ENCODE measurements at places on chromosomes 1 and 21. TPM values are rescaled to one million over a fixed set of nuclear protein-coding genes. Genes with fewer than 3 reads are reported as not detected.

DMRTA2 gene
- 3.5 TPM for total RNA-seq

PBX1 gene
- 25.0 TPM for total RNA-seq

LIN28A gene
- 3.9 TPM for total RNA-seq

CCDC27 gene
- 10.6 TPM for total RNA-seq

RHOU gene
- 33.6 TPM for total RNA-seq

ASCL5 gene
- total RNA-seq = 0.24 TPM

KCNAB2 gene
- total RNA-seq = 9.0 TPM

ORC1 gene
- 6.9 TPM for total RNA-seq

ATG4C gene
- total RNA-seq = 6.8 TPM

CHIA gene
- total RNA-seq = not detected

MINDY1 gene
- total RNA-seq = 49.8 TPM
